Activated naive CD8-positive, alpha-beta T cell treated with anti-CD3 and anti-CD28 coated beads, Interleukin-2, amount 10 ng/mL, durations not matched to agents 7 days and 5 days (primary cell): ENCODE measurements at places on chromosomes 7 and 10. TPM values are rescaled to one million over a fixed set of nuclear protein-coding genes. Genes with fewer than 3 reads are reported as not detected.

BCAP29 gene
- total RNA-seq: 32.6 TPM

CADPS2 gene
- total RNA-seq: not detected

TMEM60 gene
- 15.9 TPM for total RNA-seq

PRPS1L1 gene
- total RNA-seq: not detected

AFAP1L2 gene
- total RNA-seq: 5.0 TPM

MSS51 gene
- 4.0 TPM for total RNA-seq

TRIM4 gene
- 42.2 TPM for total RNA-seq

GPAM gene
- 7.8 TPM for total RNA-seq

MYH16 gene
- total RNA-seq: not detected

LEP gene
- total RNA-seq: not detected

GRCh38 chr7:4786015-4786414, 10.6 kb downstream of the AP5Z1 start:
- no peak for DNase-seq

DNA sequence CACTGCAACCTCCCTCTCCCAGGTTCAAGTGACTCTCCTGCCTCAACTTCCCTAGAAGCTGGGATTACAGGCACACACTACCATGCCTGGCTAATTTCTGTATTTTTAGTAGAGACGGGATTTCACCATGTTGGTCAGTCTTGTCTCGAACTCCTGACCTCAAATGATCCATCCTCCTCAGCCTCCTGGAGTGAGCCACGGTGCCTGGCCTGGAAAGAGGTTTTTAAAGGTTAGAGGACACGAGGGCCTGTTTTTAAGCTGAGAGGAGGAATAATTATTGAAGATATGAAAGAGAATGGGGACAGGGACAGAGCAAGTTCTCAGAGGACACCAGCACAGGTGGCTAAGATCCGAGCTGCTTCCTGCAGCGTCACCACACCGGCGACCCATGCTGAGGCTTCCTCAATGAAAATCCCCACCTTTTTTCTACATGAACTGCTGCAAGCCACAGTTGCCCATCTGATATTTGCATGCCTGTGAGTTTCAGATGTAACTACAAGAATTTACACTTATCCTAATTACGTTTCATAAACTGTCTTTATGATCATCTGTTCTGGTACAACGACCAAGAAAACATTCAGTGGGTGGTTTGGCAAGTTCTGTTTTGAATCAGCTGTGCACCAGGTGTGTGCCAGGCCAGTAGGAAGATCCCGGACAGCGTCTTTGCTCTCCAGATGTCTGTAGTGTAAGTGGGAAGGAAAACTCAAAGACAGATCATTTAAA, 76.0 kb downstream of the HIP1 start:
- DNase-seq: no peak

GRCh38 chr7:95478272-95479037, 7.3 kb upstream of the ASB4 start:
- DNase-seq: no peak

GRCh38 chr7:50147951-50148808, 55.1 kb upstream of the ZPBP start:
- no peak for DNase-seq

DNA sequence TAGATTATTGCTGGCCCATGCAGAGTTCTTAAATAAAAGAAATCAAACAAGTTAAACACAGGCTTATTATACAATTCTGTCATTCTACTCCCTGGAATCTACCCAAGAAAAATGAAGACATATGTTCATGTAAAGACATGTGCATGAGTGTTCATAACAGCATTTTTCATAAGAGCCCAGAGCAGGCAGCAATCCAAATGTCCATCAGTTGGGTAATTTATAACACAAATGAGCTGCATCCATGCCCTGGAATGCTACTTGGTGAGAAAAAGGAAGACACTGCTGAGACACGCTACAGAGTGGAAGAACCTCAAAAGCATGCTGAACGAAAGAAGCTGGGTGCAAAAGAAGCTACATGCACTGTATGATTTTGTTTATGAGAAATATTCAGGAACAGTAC, 342.6 kb downstream of the TCERG1L start:
- no peak for DNase-seq

DNA sequence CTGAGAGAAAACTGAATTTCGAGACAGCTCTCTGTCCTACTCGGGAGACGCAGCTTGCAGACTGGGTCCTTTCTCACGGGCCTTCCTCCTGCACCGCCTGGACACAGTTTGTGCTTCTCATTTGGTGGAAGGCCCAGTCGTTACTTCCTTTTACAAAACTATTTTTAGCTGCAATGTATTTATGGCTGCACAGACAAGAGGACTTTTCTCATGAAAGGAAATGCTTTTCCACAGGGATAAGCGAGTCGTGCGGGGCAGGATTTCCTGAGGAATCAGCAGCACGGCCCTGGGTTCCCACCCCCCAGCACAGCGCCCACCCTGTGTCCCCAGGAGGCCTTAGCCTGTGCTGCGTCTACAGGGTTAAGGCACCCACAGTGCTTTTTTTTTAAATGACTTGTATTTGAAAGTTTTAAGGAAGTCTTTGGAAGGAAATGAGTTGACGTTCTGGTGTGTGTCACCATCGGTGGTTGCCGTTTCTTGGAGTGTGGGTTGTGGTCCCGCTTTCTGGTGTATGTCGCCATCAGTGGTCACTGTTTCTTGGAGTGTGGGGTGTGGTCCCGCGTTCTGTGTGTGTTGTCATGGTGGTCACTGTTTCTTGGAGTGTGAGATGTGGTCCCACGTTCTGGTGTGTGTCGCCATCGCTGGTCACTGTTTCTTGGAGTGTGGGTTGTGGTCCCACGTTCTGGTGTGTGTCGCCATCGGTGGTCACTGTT, 50.9 kb downstream of the INPP5A start:
- DNase-seq: peak; percentile 69

DNA sequence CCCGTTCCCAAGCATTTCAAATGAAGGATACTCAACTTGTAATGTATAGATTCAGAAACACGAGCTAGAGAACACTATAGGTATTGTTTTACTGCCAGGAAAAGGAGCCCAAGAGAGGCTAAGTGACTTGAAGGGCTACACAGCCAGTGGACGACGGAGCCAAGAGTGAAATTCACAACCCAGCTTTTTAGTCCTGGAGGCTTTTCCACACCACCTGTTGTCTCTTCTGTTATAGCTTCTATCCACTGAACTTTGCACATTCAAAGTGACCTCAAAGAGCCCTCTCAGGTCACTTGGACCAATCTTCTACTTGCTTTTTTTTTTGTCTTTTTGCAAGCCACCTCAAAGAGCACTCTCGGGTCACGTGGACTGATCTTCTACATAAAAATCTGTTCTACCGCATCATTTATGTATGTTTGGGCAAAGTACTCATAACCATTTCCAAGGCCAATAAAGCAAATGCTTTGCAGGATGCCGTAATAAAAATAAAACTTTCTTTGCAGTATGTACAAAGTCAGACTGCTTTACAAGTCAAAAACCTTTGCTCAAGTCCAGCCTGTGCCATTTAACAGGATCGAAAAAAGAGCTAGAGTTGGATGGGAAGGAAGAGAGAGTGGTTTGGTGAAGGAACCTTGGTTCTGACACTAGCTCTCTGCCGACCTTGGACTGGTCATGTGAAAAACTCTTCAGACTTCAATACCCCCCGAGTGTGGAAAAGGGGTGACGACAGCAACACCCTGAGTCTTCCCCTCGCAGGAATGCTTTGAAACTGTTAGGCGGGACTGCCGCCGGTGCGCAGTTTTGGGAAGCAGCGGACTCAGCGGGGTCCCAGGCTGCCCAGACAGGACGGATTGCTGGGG, 821 bp downstream of the SLC35B4 start:
- no peak for DNase-seq

GRCh38 chr7:99731638-99732374, 3.2 kb downstream of the CYP3A7 start:
- no peak for DNase-seq

- no peak for DNase-seq
Measured at GRCh38 chr10:5260828-5261227, 64.2 kb downstream of the AKR1C4 start.

DNA sequence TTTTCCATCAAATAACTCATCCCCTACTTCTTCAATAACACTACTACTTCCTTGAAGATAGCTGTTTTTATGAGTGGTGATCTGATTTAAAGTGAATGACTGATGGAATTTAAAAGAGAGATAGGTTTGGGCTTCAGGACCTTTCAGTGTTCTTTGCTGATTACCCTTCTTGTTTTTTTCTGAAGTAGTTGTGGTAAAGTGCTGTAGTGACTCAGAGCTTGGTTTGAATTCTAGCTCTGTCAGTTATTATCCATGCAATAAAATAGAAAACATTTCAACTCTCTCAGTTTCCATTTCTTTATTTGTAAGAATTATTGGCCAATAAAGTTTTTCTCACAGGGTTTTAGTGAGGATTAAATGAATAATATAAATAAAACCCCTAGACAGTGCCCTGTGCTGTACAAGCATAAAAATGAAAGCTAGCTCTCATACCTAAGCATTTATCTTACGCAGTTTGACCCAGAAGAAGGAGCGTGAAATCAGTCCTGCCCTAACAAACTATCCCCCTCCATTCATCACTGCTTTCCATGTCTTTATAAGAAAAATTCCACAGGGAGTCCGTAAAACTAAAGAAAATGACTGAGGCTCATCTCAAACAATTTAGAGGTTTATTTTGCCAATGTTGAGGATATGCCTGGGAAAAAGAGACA, 25.1 kb upstream of the AKAP9 start:
- no peak for DNase-seq

DNA sequence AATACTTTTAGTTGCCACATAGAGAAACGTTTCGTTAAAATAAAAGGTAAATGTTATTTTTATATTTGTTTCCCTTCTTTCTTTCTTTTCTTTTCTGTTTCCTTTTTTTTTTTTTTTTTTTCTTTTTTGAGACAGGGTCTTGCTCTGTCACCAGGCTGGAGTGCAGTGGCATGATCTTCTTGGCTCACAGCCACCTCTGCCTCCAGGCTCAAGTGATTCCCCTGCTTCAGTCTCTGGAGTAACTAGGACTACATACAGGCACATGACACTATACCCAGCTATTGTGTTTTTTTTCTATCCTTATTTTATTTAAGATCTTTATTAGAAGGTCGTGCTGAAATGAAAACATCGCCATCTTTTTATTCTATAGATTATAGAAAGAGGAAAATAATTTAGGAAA, 661.8 kb upstream of the MBL2 start:
- DNase-seq: no peak

DNA sequence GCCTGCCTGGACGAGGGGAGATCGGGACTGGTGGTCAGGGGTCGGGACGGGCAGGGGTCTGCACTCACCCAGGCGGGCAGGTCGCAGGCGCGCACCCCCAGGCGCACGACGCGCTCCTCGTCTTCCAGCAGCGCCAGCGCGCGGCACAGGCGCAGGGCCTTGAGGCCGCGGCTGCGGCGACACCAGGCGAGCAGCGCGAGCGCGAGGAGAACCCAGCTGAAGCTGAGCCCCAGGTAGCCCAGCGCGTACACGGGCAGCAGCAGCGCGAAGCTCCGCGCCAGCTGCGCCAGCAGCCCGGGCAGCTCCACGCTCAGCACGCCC, 328 bp downstream of the ESYT2 start:
- no peak for DNase-seq

DNA sequence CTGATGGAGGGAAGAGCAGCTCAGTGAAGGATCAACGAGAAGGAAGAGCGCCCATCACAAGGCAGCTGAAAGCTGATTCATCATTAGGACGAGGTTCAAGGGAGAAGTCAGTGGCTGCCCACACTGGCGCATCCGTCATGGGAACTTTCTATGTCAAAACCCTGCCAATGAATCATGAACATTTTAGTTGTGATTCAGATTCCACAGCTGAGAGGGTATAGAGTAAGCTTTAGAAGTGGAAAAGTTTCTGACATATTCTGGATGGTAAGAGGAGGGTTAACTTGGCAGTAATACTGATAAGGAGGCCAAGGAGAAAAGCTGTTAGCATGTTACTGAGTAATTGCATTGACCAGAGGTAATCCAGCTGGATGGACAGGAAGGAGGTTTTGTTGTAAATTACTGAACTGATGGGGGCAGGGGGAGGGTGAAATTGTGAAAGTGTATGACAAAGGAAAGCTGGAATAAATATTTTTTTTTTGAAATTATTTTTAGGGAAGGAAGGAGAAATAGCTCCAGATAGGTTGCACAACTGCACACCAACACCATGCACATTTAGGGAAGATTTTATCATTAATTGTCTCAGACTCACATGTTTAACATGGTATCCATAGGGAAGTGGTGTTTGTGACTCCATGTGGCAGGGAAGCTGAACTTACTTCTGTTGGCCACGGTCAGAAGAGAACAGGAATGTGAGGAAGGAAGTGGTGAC, 78.3 kb upstream of the NRP1 start:
- no peak for DNase-seq

DNA sequence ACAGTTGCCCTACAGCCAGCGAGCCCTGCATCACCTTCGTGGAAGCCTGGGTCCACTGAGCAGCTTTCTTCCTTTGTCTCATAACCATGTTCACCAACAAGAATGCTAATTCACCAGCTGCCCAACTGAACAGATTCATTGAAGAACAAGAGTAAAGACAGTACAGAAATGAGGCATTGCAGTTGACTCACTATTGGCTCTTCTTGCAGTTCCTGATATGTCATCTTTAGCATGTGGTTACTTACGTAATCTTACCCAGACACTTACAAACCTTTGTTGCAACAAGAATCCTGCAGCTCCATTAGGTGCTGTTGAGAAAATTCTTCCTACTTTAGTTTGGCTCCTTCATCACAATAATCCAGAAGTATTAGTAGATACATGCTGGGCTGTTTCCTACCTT, 174.0 kb upstream of the TPK1 start:
- DNase-seq: no peak

DNA sequence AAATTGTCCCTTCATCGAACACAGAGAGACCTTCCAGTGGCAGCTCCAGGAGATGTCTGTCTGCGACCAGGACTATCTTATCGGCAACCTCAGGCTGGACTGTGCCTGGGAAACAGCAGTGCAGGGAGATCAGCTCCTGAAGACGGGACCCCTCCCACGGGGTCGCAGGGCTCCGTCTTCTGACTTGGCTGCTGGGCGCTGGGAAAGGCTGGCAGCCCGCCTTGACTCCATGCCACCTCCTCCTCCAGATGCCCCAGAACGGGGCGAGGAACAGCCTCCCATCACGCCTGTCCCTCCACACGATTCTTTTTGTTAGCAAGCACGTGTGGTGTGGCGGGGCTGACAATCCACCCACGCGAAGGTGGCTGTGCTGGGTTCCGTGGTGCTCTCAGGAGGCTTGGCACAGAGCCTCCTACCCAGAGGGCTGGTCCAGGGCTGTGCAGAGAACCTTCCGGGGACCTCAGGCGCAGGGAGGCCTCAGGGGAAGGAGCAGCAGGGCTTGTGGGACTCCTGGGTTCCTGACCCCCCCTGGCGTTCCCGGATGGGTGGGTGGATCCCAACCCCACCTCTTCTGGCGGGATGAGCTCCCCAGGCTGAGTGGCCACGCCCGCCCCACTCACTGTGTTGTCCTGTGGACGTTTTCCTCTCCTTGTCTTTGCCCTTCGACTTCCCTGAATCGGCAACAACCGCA, 47.6 kb upstream of the NKX6-2 start:
- DNase-seq: no peak

- no peak for DNase-seq
Measured at GRCh38 chr10:124595143-124595883, 133.7 kb downstream of the LHPP start.

DNA sequence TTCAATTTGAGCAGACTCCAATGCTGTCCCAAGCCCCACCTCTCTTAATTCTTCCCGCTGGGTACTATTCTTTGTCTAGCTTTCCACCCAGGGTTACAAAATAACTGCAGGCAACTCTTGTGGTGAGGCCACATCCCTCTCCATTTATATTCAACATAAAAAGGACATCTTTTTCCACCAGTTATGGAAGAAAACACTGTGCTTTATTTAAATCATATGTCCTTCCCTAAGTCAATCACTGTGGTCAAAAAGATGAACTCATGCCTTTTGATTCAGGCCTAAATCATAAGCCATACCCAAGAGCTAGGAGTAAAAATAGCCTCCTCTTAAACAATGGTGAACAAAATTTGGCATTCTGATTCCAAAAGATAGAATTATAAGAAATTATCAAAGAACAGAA, 386.0 kb downstream of the SEMA3D start:
- DNase-seq: no peak
